ENCODE measurements at places on chromosomes 12 and 14. TPM values are rescaled to one million over a fixed set of nuclear protein-coding genes. Genes with fewer than 3 reads are reported as not detected.

The MGP gene
- total RNA-seq, result 1.6 TPM

The DEGS2 gene
- 0.31 TPM for total RNA-seq

The AMN1 gene
- 78.3 TPM for total RNA-seq

The CKAP4 gene
- 19.7 TPM for total RNA-seq

The NGDN gene
- 46.3 TPM for total RNA-seq

The C12orf42 gene
- 0.94 TPM for total RNA-seq

The XPOT gene
- total RNA-seq, result 62.6 TPM

The CLEC4C gene
- not detected for total RNA-seq

The KSR2 gene
- 2.5 TPM for total RNA-seq

The KRT7 gene
- not detected for total RNA-seq

The SLCO1B1 gene
- total RNA-seq, result not detected

The LIN7A gene
- 37.9 TPM for total RNA-seq

The GPR162 gene
- 57.0 TPM for total RNA-seq

The SLC4A8 gene
- total RNA-seq, result 66.7 TPM

The NXPH4 gene
- total RNA-seq, result 1.6 TPM

The SNW1 gene
- total RNA-seq, result 54.1 TPM

The KCNC2 gene
- total RNA-seq, result 19.7 TPM

The SLC39A5 gene
- not detected for total RNA-seq

The TMTC1 gene
- total RNA-seq, result 38.2 TPM

The TMEM30B gene
- under 0.01 TPM for total RNA-seq

The SLC22A17 gene
- 164 TPM for total RNA-seq

The PRH2 gene
- 2.8 TPM for total RNA-seq

The INHBE gene
- total RNA-seq, result not detected

The TRPV4 gene
- total RNA-seq, result 0.31 TPM

The GDF11 gene
- 11.0 TPM for total RNA-seq

The CFAP54 gene
- 13.8 TPM for total RNA-seq
